ENCODE measurements at places on chromosomes 6 and 20.

DNA sequence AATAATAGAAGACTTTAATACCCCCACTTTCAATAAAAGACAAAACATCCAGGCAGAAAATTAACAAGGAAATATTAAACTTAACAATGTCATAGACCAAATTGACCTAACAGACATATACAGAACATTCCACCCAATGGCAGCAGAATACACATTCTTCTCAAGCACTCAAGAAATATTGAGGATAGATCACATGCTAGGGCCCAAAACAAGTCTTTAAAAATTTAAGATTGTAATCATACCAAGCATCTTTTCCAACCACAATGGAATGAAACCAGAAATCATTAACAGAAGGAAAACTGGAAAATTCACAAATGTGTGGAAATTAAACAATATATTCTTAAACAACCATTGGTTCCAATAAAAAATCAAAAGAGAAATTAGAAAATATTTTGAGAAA is 161.0 kb downstream of the COL12A1 start:
- no peak for DNase-seq

DNA sequence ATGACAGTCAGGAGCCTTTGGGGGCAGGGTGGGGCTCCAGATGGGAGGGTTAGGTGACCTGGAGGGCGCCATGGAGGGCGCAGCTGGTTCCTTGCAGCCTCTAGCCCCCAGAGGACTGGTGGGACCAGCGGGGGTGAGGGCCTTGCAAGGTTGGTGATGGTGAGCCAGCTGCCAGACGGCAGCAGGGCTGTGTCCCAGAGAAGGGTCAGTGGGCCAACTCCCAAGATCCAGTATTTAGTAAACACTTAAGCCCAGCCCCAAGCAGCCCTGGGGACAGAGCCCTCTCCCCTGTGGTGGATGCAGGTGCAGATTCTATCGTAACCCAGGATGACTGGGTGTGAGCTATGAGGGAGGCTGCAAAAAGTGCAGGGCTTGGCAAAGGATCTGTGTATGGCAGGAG is 201.5 kb upstream of the RNF24 start:
- DNase-seq = no peak

- no peak for DNase-seq
Observed at GRCh38 chr6:150690681-150691080, 91.0 kb downstream of the PLEKHG1 start.

GRCh38 chr6:42514745-42515144 is 49.1 kb upstream of the UBR2 start:
- no peak for DNase-seq

- DNase-seq = no peak
Observed at GRCh38 chr6:48092550-48093217, 18.3 kb downstream of the PTCHD4 start.

DNA sequence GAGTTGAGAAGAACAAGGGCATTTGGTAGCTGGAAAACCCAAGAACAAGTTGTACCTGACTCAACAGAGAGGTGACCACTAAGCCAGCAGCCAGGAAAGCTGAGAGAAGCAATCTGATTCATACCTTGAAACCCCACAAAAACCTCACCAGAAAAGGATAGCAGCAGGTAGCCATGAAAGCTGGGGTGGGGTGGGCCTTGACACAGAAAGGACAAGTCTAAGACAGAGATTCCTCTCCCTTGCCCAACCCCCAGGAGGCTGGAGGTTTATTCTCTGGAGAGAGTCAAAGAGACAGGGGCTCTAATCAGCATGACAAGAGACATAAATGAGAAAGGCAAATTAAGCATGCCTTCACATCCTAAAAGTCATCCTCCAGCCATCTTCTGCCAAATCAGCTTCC is 151.7 kb upstream of the DST start:
- DNase-seq = no peak

DNA sequence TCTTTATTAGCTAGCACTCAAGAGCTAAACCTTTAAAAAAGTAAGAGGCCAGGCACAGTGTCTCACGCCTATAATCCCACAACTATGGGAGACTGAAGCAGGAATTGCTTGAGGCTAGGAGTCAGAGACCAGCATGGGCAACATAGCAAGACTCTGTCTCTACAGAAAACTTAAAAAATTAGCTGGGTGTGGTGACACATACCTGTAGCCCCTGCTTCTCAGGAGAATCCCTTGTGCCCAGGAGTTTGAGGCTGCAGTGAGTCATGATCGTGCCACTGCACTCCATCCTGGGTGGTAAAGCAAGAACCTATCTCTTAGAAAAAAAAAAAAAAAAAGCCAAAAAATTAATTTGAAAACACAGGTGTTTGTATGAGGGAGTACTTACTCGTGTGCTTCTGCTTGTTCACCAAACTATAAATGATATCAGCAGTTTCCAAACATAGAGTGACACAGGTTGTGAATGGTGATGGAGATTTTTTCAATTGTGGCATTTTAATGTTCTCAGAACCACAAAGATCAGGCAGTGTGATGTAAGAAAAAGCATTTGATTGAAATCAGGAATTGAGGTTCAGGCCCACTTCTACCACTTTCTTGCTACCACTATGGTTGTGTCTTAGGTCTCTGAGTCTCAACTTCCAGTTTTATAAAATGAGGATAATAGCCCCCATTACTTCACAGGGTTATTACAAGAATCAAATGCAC is 104.9 kb downstream of the FOXO3 start:
- peak; percentile 61 for DNase-seq

DNA sequence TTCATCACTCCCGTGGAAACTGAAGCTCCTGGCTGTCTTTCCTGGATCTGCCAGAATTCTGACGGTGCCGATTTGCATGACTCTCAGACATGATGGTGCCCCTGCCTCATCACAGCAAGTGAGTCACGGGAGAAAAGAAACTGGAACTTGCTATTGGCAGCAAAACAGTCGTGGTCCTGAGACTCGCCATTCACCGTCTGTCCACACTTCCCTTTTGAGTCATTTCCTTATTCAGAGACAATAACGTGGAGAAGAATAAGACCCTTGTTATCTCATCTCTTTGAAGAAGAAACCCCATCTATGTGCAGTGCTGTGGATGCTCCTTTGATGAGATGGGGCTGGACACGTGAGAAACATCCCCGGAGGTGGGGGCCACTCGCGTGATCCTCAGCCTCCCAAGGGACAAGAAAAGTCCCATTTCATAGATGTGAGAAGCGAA is 4.2 kb downstream of the GPR31 start:
- no peak for DNase-seq

DNA sequence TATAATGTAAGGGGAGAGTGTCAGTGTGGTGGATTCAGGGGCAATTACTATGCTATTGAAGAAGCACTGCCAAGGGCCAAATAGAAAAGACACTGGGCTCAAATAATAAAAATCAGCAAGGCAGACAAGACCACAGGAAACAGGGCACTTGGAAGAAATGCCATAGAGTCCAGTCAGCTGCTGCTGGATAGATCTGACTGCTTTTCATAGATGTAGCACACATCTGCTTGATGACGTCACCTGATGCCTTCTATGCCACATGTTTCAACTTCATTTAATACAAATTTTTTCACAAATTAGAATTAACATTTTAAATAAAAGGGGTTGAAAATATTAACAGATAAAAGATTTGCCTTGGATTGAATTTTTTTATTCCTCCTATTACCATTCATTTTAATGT is 23.9 kb upstream of the AHI1 start:
- no peak for DNase-seq

- DNase-seq = no peak
Observed at GRCh38 chr6:40376113-40376650, 211.0 kb downstream of the LRFN2 start.
